Fibroblast of upper back skin (primary cell): ENCODE measurements at places on chromosomes 5 and 9.

DNA sequence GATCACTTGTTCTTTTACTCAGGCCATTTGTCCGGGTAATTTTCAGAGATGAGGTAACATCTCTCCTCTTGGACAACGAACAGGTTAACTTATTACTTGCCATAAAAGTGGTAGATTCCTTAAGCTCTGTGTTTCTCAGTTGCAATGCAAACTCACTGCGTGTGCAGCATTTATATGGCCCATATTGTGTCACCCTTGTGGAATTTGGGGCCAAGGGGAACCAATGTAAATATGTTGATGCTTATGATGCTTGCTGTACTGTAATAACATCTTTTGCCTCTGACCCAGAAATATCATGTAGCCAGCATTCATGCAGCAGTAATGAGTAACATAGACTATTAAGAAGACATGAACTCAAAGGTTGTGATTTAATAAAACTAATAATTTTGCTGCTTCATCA, 175.8 kb downstream of the ADAMTS6 start:
- peak; percentile 30 for DNase-seq

DNA sequence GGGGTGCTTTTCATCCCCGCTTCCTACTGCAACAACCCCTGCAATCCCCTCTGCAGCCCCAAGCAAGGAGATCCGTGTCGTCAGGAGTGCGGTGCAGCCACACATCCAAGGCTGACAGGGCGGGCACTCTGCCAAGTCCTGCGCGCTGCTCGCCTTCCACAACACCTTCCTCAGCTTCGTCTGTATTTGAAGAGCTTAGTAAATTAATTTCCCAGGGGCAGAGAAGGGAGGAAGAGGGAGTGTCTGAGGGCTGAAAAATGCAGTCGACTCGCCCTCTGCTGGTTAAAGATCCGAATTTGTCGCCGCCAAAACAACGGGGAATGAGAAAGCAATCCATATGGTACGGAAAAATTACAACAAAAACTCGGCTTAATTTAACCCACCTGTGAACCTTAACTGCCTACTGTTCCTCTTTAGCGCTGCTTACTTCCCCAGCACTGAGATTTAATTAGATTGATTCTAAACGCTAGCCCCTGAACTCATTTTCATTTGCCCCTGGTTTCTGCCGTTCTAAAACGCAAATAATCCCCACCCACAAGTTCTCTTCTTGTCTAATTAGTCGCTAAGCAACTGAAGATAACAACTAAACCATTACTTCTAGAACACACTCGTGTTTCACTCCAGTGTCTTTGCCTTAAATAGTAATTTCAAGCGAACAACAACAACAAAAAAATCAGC, 10.9 kb upstream of the PCDHB1 start:
- no peak for DNase-seq

- peak; percentile 20 for DNase-seq
Observed at GRCh38 chr5:115465431-115465830, 79.1 kb downstream of the FEM1C start.

DNA sequence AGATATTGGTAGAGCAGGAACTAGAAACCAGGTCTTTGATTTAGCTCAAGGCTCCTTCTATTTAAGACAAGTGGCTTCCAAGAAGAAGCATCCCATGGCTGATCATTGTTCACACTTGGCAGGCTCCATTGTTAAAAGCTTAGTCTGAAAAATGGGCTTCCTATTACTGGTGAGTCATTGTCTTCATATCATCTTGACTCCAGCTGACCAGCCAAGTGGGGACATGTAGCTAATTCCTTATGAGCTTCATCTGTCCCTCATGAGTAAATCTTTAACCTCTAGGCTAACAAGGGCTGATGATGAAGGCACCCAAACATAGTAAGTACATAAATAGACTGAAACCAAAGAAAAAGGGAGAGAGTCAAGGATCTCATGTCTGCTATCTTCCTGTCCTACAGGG, 530.3 kb upstream of the KLF4 start:
- no peak for DNase-seq

DNA sequence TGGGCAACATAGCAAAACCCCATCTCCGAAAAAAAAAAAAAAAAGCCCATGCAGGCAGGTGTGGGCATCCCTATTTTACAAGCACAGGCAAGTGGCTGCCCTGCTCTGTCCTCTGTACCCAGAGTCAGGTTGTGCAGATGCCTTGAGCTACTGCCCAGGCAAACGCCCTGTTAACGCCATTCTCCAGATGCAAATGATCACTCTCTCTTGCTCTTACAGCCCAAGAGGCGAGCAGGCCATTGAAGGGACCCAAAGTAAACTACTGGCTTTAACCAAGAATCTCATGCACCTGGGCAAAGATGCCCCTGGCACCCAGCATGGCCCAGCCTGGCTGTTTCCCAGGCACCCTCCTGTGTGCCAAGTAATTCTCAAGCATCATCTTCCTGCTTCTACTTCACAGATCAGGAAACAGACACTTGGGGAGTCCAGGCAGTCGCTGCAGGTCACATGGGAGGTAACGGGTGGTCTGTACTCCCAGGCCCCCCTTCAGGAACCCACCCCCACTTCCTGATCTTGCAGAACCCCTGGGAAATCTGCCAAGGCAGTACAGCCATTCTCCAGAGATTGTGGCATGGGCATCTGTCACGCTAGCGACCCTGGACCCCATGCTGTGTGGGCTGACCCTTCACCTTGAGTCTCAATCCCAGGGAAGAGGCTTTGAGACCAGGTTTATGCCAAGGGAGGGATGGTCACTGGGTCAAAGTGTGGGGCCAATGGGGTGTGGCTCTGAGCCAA, 14.2 kb downstream of the EEIG1 start:
- no peak for DNase-seq

DNA sequence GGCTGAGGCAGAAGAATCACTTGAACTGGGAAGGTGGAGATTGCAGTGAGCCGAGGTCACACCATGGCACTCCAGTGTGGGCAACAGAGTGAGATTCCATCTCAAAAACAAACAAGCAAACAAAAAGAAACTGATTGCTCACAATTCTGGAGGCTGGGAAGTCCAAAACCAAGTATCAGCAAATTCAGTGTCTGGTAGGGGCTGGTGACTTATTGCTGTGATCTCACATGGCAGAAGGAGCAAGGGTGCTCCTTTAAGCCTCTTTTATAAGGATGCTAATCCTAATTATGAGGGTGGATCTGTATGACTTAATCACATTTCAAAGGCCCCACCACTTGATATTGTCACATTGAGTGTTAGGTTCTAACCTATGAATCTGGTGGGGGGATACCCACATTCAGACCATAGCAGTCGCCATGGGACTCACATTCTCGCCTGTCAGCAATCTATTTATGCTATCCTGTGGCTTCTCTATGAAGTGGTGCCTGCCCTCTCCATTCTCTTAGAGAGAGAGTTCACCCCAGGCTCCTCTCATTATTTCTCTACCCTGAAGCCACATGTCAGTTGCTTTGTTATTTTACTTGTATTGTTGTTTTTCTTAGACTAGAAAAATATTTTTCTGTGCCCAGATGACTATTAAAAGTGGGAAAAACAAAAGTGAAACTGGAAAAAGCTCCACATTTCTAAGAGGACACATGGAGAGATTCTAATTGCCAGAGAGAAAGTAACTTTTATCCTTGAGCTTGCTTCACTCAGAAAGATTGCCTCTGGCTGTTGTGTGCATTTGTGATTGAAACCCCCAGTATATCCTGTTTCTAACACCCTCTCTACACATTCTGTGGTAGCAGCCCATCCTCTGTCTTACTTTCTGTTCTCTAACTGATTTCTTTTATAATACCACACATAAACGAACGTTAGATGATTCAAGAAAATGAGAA, 18.8 kb upstream of the PRLR start:
- DNase-seq = no peak

DNA sequence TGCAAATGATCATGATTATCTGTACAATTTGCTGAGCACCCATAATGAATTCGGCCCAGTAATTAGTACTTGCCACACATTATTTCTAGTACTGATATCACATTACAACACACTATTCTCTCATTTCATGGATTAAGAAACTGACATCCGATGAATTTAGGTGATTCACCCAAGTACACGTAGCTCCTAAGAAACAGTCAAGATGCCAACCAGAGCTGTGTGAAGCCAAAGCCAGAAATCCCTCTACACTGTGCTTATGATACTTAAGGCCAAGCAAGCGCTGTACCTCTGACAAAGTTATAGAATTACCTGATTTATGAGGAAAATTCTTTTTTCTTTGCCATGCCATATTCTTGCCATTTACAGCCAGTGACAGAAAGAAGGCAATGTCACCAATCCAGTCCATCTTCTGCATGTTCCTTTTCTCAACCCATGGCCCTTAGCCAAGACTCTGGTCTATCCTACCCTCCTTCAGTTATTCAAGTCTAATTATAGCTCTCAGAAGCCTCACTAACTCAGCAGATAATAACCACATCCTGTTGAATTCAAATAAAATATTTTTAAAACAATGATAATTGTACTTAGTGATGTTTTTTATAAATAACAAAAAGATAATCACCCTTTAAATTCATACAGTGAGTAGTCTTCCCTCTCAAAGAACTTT, 74.3 kb upstream of the PTGER4 start:
- DNase-seq = peak; percentile 28

GRCh38 chr9:75649060-75649459, 241.4 kb upstream of the PCSK5 start:
- DNase-seq = no peak

DNA sequence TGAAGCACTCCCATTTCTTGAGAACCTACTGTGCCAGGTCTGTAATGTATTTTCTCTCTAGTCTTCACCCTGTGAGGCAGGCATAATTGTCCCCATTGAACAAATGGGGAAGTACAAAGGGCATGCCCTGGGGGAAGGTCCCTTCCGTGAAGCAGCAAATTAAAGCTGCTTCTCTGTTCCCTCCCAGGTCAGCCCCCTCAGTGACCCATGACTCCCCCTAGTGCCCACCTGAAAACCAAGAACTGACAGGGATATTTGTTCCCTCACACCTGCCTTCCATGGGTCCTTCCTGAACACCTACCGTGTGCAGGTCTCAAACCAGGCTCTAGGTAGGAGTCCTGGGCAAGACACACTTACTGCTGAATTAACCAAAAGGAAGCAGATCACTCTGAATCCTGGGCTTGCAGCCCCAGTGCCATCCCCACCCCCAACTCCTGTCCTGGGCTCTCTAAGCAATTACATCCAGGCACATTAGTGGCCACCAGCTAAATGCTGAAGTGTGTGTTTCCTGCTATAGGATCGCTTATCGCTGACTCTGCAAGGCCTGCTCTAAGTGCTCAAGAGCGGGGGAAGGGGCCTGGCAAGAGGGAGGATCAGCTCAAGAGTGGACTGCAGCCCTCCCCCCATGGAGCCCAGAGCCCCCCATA, 254.8 kb downstream of the CDK5RAP2 start:
- no peak for DNase-seq

DNA sequence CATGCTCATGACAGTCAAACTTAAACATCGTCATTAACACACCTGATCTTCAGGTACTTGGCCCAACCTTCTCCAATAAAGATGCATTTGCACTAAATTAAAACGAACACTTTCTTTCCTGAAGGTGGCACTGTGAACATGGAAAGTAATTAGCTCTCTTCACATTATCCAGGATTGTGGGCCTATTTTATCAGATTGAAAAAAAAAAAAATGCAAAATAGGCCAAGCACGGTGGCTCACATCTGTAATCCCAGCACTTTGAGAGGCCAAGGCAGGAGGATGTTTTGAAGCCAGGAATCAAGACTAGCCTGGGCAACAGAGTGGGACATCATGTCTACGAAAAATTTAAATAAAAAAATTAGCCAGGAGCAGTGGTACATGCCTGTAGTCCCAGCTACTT, 14.4 kb upstream of the CDC20B start:
- no peak for DNase-seq

GRCh38 chr9:8114826-8115225, 315.2 kb upstream of the DMAC1 start:
- no peak for DNase-seq

- peak; percentile 83 for DNase-seq
Observed at GRCh38 chr5:127959152-127959764, 124.3 kb upstream of the SLC12A2 start.

- no peak for DNase-seq
Observed at GRCh38 chr9:69193685-69194032, 19.6 kb downstream of the TJP2 start.

- DNase-seq = no peak
Observed at GRCh38 chr5:6682239-6682638, 31.0 kb upstream of the TENT4A start.

DNA sequence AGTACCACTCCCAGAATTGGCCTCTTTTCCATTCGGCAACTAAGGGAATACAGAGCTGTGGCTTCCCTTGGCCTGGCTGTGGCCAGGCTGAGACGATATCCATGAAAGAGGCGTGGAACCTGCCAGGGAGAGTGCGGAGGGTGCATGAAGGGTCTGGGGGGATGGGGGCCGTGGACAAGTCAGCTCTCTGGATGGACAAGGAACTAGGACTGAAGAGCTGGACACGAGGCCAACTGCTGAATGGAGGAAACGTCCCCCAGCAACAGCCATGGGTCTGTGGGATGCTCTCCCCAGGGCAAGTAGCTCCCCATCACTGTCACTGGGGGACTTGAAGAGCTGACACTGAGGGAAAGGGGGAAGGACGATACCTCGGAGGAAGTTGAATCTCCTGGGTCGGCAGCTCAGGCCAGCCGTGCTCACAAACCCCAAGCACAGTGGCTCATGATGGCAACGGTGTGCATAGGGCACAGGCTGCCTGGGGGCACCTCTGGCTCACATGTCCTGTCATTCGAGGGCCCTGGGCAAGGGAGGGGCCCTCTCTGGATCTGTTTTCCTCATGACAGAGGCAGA, 4.1 kb upstream of the OLFM1 start:
- DNase-seq = no peak

GRCh38 chr5:79878721-79879336, 112.2 kb downstream of the MTX3 start:
- no peak for DNase-seq

GRCh38 chr5:144352732-144353317, 182.2 kb downstream of the KCTD16 start:
- no peak for DNase-seq

- DNase-seq = no peak
Observed at GRCh38 chr9:101468116-101468515, 32.5 kb upstream of the ALDOB start.

DNA sequence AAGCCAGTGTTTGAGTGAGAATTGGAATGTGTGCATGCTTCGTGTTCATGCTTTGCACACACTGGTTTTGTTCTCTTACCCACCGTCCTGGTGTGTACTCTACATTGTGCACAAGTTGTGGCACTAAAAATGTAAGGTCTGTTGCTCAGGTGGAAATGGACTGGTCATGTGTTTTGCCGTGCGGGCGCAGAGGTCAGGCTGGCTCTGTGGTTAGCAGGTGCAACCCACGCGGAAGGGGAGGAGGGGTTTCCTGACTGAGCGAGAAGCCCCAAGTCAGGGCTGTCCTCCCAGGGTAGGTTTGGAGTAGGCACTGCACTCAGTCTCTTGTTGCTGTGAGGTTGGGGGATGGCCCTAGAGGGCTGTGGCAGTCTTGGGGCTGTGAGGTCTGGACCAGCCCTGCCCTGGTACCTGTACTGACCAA, 86.6 kb downstream of the EHMT1 start:
- DNase-seq = no peak
